ENCODE measurements at places on chromosomes 2 and 18.

DNA sequence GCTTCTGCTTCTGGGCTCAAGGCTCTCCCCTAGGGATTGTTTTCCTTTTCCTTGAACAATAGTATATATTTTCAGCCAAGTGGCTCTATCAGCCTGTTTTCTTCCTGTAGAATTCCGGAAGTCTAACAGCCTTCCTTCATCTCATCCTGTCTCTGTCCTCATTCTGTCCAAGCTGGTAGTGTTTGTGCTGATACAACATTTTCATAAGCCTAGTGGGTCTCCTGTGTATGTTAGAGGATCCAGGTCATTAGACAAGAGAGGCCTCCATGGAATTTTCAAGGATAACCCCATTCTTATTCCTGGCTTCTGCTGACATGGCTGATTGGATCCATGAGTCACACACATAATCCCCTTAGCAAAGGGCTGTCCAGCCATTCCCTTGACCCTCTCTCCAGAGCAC, 467.6 kb downstream of the PTPRM start:
- DNase-seq: no peak

DNA sequence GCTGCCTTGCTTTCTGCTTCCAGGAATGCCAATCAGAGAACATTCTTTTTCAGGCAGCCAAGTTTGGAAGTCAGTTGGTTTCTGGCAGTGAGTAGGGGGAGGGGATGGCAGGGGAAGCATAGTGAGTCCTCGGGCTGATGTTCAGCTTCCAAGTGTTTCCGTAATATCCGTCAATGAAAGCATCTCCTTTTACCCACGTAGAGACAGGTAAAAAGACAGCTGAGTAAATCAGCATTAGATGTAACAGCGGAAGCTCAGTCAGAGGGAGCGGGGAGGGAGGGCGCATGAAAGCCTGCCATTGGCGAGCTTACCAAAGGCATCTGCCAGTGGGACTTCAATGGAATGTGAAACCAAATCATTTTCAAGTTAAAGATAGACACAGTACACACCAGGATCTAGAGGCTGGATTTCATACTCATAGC, 117.1 kb upstream of the DTNA start:
- peak; percentile 92 for DNase-seq

GRCh38 chr2:211103989-211104388, 547.6 kb downstream of the CPS1 start:
- DNase-seq: no peak

- DNase-seq: no peak
These were observed 159.2 kb upstream of the RAB12 start for GRCh38 chr18:8450013-8450412.

DNA sequence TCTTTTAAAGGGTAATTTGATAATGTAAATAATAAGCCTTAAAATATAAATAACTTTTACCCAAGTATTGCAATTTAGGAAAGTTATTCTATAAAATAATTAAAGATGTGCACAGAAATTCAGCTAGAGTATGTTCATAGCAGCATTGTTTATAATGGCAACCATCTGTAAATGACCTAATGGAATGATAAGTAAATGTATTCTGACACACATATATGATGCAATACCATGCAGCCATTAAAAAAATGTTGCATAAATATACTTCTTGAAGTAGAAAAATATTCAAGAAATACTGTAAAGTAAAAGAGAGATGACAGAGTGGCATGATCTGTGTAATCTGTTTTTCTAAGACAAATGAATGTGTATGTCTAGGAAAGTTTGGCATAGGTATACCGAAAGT, 545.7 kb downstream of the ZEB2 start:
- DNase-seq: no peak

DNA sequence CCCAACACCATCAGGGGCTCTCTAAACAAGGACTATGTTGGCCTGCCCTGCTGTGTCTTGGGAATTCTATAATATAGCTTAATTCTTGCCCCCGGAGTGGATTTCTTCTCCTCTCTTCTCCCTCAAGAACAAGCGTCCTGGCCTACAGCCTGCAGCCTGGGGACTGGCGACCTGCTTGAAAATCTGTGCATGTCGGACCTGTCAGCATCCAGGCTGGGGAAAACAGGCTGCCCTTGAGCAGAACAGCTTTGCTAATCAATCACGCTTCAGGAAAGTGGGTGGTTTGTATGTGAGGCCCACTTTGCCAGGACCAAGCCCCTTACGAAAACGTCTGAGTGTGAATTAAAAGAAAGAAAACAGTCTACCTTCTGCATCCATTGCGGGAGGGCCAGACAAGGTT, 116.7 kb downstream of the BCL2 start:
- peak; percentile 41 for DNase-seq

DNA sequence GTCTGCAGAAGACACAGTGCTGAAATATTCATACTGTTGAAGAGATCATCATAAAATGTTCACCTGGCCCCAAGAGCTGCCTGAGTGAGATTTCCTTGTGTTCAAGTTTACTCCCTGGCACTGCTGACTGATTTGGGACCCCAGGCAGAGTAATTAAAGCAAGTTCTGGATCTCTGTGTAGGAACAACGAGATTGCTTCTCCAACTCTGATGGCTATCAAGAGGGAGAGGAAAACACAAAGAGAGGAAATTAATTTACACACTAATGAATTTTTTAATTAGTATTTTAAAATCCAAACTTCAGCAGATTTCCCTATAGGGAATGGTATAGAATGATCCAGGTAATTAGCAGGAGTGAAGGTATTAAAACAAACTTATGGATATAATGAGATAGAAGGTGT, 711.8 kb downstream of the DCDC2C start:
- no peak for DNase-seq

DNA sequence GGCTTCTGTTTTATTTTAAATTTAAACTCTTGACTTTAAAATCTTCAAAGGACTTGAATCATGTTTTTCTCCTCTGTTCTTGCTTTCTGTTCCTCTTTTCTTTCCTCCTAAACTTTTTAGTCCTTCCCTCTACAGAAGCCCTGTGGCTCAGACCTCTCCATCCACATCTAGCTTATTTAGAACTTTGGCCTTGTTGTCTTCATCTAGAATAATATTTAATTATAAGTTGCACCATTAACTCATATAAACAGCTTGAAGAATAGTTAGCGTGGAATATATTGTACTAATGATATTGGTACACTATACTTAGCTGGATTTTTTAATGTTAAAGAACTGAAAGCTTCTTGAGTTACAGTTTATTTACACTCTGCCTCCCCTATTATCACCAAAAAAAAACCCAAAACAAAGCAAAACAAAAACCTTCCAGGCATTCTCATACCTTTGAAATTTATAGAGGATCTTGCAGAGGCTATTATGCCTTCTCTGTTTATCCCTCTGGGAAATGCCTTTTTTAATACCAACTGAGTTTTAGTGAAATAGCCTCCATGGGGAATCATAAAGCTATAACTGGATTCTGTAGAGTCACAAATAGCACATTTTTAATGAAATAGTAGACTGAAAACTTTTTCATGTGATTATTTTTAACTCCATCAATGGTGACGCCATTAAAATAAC, 9.2 kb upstream of the CCDC141 start:
- DNase-seq: no peak

DNA sequence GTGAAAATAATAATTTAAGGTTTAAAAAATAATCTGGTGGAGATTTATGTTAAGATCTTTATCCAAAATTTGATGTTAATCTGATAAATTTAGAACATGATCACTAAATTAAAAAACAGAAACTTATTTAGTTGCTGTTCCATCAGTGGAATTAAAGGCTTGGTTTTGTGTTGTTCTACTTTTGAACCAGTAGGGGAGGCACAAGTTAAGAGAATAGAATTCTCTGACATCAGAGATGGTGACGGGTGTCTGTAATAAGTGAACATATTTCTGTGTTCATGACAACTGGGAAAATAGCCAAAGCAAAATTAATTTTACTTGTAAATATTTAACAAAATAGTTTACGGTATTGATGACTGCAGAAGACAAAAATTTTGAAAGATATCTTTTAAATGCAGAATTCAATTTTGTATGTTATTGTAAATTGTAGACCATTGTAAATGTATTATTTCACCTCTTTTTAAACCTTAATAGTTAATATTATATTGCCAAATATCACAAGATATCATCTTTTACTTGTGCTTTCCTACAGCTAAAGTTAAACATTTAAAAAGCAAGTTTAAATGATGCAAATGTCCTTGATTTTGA, 106.0 kb downstream of the UBR3 start:
- peak; percentile 50 for DNase-seq
